CD4-positive, alpha-beta T cell treated with Interleukin-4 for 4 hours (primary cell): ENCODE measurements at places on chromosomes 7 and 10.

DNA sequence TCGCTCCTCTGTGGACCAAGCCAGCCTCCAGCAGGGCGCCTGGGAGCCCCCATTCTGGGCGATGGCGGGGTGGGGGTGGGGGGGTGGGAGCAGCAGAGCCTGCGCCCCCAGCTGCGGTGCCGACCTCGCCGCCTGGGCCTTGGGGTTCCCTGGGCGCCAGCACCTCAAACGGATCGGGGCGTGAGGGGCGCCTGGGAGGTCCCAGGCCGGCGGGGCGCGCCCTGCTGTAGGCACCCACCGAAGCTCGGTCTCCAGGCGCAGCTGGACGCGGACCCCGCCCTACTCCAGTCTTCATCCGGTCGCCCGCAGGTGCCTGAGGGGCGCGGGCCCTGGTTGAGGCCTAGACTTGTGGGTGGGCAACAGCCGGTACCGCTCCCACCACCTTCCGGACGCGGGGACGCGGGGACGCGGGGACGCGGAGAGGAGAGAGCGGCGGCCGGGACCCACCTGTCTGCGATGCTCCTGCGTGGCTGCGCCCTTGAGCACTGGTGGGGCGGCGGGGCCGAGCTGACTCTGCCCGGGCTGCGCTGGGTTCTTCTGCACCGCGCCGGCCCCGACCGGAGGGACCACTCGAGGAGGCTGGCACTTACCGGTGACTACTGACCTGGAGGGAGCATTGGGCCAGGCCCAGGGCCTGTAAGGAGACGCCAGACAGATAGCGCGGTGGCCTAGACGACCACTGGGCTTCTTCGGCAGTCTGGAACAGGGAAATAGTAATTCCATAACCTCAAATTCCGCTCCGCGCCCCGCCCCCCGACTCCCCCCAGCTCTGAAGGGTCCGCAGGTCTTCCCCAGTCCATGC lies 5.5 kb upstream of the KCP start:
- no peak for DNase-seq

GRCh38 chr7:104065491-104065890 lies 76.0 kb upstream of the RELN start:
- no peak for DNase-seq

DNA sequence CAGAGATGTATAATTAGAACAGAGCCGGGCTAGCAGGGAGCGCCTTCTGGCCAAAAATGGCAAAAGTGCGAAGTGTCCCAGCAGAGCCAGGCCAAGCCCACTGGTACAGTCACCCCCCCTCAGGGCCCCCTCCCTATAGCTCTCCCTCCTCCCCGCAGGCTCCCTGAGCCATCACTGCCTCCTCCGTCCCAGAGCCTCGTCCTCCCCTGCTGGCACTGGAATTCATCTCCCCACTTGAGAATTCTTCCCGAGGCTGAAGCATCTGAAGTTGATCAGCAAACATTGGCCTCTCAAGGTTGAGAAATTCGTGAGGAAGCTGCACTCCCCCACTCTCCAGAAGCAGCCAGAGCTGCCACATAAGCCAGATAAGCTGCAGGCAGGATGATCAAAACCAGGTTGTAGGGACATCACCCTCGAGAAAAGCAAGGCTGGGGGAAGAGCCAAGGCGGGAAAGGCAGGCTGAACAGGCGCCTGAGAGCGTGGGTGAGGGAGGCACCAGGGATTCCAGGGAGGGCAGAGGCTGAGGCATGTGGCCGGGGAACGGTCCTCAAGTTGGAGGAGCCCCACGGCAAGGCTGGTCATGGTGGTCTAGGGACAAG lies 23.4 kb downstream of the CAMK2G start:
- no peak for DNase-seq

DNA sequence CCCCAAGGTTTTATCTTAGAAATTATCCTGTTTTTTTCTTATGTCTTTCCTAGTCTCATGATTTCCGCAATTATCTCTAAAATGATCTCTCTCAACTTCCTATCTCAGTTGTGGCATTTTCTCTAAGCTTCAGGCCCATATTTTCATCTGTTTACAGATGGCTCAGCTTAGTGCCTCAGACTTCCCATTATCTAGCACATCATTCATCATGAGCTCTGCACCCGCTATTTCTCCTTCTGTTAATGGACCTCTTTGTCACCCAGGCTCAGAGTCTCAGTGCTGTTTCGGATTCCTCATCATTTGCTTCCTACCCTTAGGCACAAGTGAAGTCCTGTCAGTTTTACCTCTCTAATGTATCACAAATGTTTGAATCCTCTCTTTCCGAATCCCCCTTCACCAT lies 84.1 kb downstream of the BMPR1A start:
- no peak for DNase-seq

DNA sequence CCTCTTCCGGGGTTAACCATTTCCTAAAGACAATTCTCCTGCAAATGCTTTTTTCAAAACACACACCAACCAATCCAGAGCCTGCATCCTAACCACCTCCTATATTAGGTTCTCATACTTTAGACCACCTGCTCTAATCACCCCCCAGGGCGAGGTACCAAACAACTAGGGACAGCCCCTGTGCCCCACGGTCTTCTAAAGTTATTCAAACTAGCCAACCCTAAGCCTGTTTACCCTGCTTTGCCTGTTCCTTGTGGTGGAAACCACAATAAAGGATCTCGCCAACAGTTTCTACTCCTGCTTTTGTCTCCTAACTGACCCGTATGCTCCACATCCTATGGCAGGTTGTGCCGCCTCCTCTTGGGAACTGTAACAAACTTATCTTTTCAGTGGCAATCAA lies 21.1 kb downstream of the SP4 start:
- no peak for DNase-seq

GRCh38 chr7:92988941-92989545 lies 128.7 kb downstream of the SAMD9 start:
- no peak for DNase-seq

- no peak for DNase-seq
Observed at GRCh38 chr10:43403911-43404703, 4.9 kb downstream of the HNRNPF start.

GRCh38 chr7:1639532-1640175 lies 30.4 kb upstream of the ELFN1 start:
- DNase-seq, result no peak

GRCh38 chr10:73894245-73894971 lies 16.5 kb upstream of the PLAU start:
- peak; percentile 60 for DNase-seq

DNA sequence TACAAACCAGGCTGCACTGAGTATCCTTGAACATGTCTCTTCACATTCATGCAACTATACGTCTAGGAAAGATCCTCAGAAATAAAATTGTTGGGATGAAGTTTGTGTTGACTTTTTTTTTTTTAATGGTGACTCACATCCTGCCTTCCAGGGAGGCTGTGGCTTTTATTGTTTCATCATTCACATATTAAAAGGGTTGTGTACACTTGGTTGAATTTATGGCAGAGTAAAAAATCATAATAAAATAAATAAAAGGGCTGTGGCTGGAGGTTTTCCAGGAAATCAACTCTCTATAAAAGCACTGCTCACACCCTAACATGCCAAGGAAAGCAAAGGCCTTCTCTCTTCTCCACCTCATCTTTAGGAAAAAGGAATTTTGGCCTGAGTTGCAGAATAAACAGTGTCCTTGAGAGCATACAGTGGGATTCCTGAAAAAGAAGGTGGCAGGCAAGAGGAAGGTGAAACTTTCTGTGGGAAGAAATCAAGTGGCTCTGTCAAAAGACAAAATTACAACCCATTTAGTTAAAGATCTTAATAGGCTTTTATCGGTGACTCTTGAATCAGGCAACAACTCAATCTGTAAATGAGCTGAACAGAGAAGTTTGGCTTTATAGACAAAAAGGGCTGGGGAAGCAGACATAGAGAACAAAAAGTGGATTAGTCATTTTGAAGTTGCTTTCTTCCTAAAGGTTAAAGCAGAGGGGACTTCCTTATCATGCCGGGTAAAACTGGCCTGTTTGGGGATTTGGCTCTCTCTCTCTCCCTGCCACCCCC lies 41.6 kb upstream of the FHIP2A start:
- no peak for DNase-seq

DNA sequence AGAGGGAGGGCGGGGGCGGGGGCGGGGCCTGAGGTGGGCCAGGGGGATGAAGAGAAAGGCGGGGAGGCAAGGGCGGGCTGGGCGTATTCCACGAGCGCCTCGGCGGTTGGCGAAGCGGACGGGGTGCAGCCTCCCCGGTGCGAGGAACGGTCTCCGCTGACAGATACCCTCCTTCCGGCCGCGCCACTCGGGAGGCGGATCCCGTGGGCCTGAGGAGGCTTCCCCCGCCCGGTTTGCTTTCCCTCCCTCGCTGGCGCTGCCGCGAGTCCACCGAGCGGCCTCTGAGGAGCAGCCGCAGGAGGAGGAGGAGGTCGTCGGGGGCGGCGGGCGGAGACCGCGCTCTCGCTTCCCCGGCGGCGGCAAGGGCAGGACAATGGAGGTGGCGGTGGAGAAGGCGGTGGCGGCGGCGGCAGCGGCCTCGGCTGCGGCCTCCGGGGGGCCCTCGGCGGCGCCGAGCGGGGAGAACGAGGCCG lies at the start of gene TRIM24:
TSS of gene TRIM24 (plus strand) at position 84 of the 473 bp plus-strand sequence. CDS start at position 374, 290 bp downstream.
- DNase-seq, result no peak

GRCh38 chr7:29087840-29088170 lies 58.5 kb downstream of the CPVL start:
- no peak for DNase-seq

- peak; percentile 23 for DNase-seq
Observed at GRCh38 chr7:157875230-157876179, 538.7 kb downstream of the DNAJB6 start.

- no peak for DNase-seq
Observed at GRCh38 chr10:47408606-47409005, 24.5 kb upstream of the ZNF488 start.

DNA sequence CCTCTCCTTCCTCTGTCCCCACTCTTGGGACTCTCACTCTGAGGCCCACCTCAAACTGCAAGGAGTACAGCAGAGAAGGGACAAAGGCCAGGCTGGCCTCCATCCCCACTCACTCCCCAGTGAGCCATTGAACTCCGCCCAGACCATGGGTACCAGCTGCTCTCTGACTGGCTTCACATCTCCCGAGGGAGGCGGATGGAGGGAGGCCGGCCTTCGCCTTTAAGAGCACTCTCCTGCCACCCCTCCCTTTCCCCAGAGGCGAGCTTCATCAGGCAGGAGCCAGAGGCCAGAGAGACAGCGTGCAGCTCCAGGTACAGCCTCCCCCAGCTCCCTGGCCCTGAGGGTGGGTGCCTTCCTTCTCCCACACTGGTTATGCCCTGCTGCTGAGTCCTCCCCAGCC lies 1.8 kb upstream of the LDB3 start:
- no peak for DNase-seq

DNA sequence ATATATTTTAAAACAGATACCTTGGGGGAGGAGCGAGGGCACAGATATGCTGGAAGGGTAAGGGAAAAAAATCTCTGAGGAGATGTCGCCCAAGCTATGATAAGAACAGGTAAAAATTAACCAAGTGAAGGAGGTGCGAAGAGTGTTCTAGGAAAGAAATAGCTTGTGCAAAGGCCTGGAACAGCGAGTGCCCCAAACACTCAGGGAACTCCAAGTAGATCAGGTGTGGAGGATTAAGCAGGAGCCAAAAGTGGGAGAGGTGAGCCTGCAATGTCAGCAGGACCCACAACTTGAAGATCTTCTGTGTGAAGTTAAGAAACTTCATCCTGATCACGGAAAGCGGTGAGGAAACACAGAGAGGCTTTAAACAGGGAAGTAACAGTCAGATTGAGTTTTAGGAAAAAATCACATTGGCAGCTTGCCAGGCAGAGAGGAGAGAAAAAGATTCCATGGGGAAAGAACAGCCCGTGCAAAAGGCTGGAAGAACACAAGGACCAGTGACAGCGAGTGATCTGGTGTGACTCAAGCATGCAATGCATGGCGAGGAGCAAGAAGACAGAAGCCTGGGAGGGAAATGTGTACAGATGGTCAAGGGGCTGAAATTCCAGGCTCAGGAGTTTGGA lies 30.7 kb downstream of the FGF8 start:
- no peak for DNase-seq

GRCh38 chr10:123607386-123607785 lies 58.8 kb upstream of the GPR26 start:
- DNase-seq, result no peak

DNA sequence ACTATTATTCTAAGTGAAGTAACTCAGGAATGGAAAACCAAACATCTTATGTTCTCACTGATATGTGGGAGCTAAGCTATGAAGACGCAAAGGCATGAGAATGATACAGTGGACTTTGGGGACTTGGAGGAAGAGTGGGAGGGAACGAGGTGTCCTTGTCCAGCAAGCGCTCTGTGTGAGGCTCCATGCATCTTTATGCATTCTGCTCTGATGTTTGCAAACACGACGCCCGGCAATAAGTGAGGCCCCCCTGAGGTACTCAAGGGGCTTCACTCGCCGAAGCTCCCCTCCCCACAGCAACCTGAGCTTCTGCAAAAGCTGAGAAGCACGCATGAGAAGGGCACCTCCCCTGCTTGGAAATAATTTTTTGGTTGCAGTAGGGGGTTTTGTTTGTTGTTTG lies 103.3 kb downstream of the LHPP start:
- no peak for DNase-seq

DNA sequence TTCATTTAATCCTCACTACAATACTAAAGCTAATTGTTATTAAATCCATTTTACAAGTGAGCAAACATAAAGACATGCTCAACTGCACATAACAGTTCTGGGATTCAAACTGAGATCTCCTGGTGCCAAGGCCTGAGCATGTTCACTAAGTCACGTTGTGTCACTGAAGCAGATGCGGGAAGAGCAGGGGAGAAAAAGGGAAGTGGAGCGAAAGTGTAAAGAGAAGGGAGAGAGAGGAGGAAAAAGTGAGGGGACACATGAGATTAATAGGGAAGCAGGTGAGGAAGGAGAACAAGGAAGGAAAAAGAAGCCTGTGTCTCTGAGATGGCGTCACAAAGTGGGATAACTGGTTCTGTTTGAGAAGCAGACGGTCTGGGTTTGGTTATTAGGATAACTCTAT lies 38.9 kb upstream of the KAT6B start:
- no peak for DNase-seq

- DNase-seq, result no peak
Observed at GRCh38 chr10:48467669-48468068, 137.2 kb downstream of the ARHGAP22 start.

DNA sequence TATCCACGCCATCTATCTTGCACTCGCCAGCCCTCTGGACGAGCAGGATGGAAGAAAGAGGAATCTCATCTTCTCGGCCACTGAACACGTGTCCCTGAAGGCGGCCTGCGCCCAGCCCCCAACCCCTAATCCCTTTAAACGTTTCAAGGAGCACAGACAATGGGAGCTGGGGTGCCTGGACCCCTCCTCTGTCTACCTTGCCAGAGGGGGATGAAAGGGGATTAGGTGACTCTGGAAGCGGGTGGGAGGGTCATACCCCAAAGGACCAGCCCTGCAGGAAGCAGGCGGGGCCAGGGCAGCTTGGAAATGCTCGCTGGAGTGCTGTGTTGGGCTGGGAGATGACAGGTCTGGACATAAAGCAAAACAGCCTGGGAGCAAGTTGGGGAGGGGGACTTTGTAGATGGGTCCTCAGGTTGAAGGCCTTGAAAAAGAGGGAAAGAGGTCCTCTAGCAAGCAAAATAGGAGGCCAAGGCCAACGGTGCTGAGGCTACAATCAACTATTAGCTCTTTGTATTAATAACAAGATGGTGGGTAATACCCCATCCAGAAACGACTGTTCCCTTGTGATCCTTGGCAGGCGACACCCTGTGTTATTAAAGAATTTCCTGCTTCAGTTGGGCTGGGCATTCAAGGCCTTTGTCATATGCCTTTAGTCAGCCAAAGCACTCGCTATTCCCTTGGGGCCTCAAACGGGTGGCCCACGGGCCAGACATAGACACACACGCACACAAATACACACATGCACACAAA lies 126.5 kb upstream of the UNC5B start:
- DNase-seq, result no peak
